Panc1 (cell line): ENCODE measurements at places on chromosomes 6 and 20. TPM values are rescaled to one million over a fixed set of nuclear protein-coding genes. Genes with fewer than 3 reads are reported as not detected.

Gene ENPP1
- 6.8 TPM for total RNA-seq

Gene ZNF334
- total RNA-seq = 0.28 TPM

Gene ACTR5
- total RNA-seq = 12.1 TPM

Gene OSBPL2
- total RNA-seq = 41.4 TPM

Gene BTN3A1
- 5.0 TPM for total RNA-seq

Gene GPLD1
- 0.98 TPM for total RNA-seq

Gene HSPA12B
- total RNA-seq = 0.21 TPM

Gene PCSK2
- total RNA-seq = not detected

Gene SLC32A1
- total RNA-seq = not detected

Gene ERVFRD-1
- not detected for total RNA-seq

Gene SYTL3
- total RNA-seq = 1.4 TPM

- no peak for DNase-seq
Measured at GRCh38 chr20:10336959-10337729, 96.9 kb downstream of the MKKS start.

GRCh38 chr20:4830259-4830658 lies 108.5 kb downstream of the PRND start:
- no peak for DNase-seq

GRCh38 chr20:53468587-53468986 lies 125.1 kb downstream of the ZNF217 start:
- no peak for DNase-seq

GRCh38 chr6:16769986-16770376 lies 8.7 kb upstream of the ATXN1 start:
- no peak for DNase-seq

DNA sequence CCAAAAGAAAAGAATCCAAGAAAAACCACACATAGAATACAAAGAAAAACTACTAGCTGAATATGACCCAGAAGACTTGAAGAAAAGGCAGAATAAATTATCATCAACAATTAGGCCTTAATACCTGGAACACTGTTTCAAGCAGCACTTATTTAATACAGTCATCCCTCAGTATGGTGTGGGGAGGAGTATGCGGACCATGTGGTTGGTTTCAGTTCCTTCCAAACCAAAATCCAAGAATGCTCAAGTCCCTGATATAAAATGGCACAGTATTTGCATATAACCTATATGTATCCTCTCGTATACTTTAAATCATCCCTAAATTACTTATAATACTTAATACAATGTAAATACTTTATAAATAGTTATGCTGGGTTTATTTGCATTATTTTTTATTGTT lies 16.1 kb downstream of the CDK19 start:
- DNase-seq = no peak

GRCh38 chr6:2753110-2753489 lies 2.4 kb upstream of the MYLK4 start:
- DNase-seq = no peak

DNA sequence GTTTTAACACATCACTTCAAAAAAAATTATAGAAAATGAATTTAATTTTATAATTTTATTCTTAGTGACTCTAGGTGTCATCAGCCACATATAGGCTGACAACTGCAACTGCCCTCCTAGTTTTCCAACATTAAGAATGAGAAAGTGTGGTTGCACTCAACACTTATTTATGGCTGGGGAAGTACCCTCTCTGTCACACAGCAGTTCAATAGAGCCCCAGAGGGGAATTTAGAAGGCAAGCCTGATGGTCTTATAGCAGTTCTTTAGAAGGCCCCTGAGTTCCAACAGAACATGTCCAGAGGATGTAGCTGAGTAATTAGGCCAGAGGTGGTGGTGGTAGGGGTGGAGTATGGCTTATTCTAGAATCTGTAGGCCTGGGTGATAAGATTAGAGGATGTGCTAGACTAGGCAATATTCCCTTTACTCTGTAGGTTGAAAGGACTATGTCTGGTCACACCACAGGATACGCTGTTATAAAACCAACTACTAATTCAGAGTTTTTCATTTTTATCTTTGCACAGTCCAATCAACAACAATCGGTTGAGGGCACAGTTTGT lies 226.5 kb upstream of the CITED2 start:
- DNase-seq = no peak

DNA sequence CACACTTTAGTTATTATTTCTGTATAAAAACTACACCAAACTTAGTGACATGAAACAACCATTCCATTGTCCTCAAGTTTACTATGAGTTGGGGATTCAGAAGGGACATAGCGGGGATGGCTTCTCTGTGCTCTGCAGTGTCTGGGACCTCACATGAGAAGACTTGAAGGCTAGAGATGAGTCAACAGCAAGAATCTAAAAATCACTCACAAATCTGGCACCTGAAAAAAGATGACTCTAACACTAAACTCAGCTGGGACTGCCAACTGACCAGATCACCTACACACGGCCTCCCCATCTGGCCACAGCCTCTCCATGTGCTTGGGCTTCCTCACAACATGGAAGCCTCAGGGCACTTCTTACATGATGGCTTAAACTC lies 63.0 kb upstream of the EYA2 start:
- DNase-seq = no peak

DNA sequence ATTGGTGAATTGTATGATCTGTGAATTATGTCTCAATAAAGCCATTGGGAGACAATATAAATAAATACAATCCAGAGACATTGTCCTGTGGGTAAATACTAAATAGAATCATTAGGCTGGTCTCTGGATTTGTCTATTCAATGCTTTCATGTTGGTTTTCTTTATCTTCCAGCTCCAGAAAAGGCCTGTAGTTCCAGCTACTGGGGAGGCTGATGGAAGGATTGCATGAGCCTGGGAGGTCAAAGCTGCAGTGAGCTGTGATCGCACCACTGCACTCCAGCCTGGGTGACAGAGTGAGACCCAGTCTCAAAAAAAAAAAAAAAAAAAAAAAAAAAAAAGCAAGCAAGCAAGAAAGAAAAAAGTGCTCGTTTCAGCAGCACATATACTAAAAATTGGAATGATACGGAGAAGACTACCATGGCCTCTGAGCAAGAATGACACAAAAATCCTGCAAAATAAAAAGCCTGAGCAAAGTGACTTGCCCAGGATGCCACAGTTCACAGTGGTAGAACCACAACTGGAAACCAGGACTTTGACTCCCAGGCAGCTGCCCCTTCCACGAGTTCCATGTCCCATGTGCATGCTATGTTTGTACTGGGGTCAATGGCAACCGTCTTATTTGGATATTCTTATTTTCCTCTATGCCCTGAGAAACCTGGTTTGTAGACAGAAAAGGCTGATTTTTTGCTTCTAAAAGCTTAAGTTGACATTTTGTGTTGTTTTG lies 33.6 kb upstream of the GMPR start:
- DNase-seq = no peak

DNA sequence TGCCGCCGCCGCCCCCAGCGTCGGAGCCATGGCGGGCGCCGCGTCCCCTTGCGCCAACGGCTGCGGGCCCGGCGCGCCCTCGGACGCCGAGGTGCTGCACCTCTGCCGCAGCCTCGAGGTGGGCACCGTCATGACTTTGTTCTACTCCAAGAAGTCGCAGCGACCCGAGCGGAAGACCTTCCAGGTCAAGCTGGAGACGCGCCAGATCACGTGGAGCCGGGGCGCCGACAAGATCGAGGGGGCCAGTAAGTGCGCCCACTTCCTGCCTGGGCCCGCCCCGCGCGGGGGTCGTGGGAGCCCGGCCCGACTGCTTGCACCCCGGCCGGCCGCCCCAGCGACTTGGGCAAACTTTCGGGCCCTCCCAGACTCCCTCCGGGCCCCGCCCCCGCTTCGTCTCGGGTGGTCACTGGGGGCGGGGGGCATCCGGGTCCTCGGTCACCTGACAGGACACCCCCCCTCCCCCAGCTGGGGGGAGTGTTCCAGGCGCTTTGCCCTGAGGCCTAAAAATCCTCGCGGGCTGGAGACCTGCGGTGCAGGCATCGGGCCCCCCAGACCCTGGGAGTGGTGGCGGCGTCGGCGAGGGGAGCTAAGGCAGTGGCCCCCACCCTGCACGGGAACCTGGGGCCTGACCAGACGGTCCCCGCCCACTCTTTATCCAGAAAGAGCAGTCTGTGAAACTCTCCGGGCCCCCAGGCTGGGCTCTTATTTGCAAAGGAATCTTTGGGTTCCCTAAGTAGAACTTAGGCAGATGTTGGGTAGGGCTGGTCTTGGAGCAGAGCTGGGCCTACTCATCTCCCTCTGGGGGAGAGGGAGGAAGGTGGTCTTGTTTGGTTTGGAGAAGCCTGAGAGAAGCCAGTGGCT lies 501 bp downstream of the PLCG1 start:
- DNase-seq = no peak

GRCh38 chr6:54057058-54057457 lies 54.2 kb upstream of the MLIP start:
- no peak for DNase-seq

DNA sequence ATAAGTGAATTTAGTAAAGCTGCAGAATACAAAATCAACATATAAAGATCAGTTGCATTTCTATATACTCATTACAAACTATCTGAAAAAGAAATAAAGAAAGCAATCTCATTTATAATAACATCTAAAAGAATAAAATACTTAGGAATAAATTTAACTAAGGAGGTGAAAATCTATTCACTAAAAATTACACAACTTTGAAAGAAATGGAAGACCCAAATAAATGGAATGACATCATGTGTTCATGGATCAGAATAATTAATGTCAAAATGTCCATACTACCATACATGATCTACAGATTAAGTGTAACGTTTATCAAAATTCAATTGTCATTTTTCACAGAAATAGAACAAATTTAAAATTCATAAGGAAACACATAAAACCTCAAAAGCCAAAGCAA lies 194.9 kb downstream of the TINAG start:
- no peak for DNase-seq
